ENCODE measurements at places on chromosomes 4 and X. TPM values are rescaled to one million over a fixed set of nuclear protein-coding genes. Genes with fewer than 3 reads are reported as not detected.

PLP2 gene
- total RNA-seq = 165 TPM

TLR3 gene
- not detected for total RNA-seq

ARMCX6 gene
- total RNA-seq = 33.7 TPM

ERAS gene
- total RNA-seq = not detected

BLOC1S4 gene
- 19.9 TPM for total RNA-seq

FAM3A gene
- total RNA-seq = 69.2 TPM

SLC4A4 gene
- total RNA-seq = 0.47 TPM

FGF2 gene
- total RNA-seq = 4.0 TPM

TXK gene
- 0.92 TPM for total RNA-seq

TEC gene
- total RNA-seq = 3.9 TPM

GRK4 gene
- total RNA-seq = 2.9 TPM

SCLT1 gene
- 14.2 TPM for total RNA-seq

RTL5 gene
- total RNA-seq = 0.23 TPM

GAGE12C gene
- total RNA-seq = not detected

SPANXN4 gene
- total RNA-seq = not detected

HSFX2 gene
- not detected for total RNA-seq

FAAH2 gene
- total RNA-seq = 1.6 TPM

ZNF718 gene
- total RNA-seq = 3.8 TPM

AREG gene
- 203 TPM for total RNA-seq

FAM47A gene
- not detected for total RNA-seq

SLC7A11 gene
- 13.3 TPM for total RNA-seq

SLC9B1 gene
- total RNA-seq = not detected

MAGED2 gene
- 61.4 TPM for total RNA-seq

PDLIM5 gene
- total RNA-seq = 57.8 TPM

HS6ST2 gene
- 6.1 TPM for total RNA-seq

DMD gene
- not detected for total RNA-seq

RPS6KA6 gene
- 4.7 TPM for total RNA-seq

SSX3 gene
- total RNA-seq = not detected

NLRP2B gene
- total RNA-seq = not detected

MAGEB10 gene
- not detected for total RNA-seq

RNF212 gene
- total RNA-seq = not detected

ZFP42 gene
- not detected for total RNA-seq

STBD1 gene
- total RNA-seq = 10.9 TPM

WDR45 gene
- 34.8 TPM for total RNA-seq

PPEF1 gene
- not detected for total RNA-seq

HAND2 gene
- not detected for total RNA-seq

CCSER1 gene
- total RNA-seq = 6.0 TPM

IL3RA gene
- not detected for total RNA-seq

SPON2 gene
- 0.80 TPM for total RNA-seq

TRIML2 gene
- total RNA-seq = not detected

MAGEB18 gene
- not detected for total RNA-seq

IBSP gene
- total RNA-seq = not detected

DKK2 gene
- total RNA-seq = not detected

USP53 gene
- total RNA-seq = 9.6 TPM

LIAS gene
- 8.3 TPM for total RNA-seq
